ENCODE measurements at places on chromosomes 13 and 19.
A peak's percentile ranks its signal among the peaks of the same experiment; 100 is the strongest.

DNA sequence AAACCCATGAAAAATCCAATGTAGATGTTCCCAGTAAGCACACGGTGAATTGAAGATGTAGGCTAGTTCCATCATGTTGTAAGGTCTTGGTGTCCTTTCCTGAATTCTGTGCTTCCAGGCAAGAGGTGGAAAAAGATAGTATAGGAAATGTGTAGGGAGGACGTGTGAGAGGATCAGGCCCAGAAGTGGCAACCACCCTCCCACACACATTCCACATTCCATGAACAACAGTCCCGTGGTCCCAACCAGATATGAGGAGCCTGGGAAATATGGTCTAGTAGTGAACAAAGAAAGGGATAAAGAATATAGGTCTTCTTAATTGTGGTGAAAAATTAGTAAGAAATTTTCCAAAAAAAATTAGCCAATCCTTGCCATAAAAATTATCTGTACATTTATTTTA, 1254.2 kb upstream of the SLC10A2 start:
- DNase-seq: no peak

DNA sequence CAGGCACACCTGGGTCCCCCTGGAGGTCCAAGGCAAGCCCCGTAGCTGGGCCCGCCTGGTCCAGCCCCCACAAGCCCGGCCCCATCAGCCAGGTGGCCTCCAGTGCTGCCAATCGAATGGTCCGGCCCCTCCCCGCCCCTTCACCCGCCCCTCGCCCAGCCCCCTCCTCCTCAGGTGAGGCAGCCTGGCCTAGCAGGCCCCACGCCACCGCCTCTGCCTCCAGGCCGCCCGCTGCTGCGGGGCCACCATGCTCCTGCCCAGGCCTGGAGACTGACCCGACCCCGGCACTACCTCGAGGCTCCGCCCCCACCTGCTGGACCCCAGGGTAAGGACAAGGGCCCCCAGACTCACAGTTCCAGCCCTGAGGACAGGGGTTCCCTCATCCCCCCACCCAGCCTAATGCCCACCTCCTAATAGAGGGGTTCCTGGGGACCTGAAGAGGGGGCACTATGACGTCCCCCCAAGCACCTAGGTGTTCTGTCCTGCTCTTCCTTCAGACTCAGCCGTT, at the start of gene HPN:
HPN (plus strand) TSS at position 174 of the 508 bp plus-strand sequence. CDS start 786 bp downstream, outside the sequence.
- DNase-seq: no peak

GRCh38 chr19:23440207-23440606, 44.9 kb upstream of the ZNF91 start:
- no peak for DNase-seq

- DNase-seq: no peak
These were observed 227.9 kb upstream of the ARGLU1 start for GRCh38 chr13:106795847-106796246.

- no peak for DNase-seq
These were observed 202.4 kb downstream of the ITGBL1 start for GRCh38 chr13:101654883-101655282.

GRCh38 chr19:311813-312261, 20.6 kb upstream of the PLPP2 start:
- DNase-seq: peak; percentile 23
